ENCODE measurements at places on chromosomes 4 and X.
A peak's percentile ranks its signal among the peaks of the same experiment; 100 is the strongest.

DNA sequence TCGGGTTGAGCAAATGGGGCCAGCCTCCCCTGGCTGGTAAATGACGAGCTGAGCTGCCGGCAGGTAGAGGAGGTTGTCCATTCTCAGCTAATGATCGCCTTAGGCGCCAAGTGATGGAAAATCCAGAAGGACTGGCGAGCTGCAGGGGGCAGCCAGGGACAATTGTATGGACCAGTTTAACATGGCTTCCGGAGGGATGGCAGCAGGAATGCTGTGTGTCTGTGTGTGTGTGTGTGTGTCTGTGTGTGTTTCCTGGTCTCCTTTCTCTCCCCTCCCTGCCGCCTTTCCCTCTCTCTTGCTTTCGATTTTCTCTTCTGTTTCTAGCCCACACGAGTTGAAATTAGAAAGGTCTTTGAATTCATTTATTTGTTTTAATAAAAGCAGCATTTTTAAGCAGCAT, 45.2 kb upstream of the BCOR start:
- no peak for DNase-seq

GRCh38 chrX:153688911-153689590, 1.3 kb downstream of the SLC6A8 start:
- DNase-seq = peak; percentile 21

DNA sequence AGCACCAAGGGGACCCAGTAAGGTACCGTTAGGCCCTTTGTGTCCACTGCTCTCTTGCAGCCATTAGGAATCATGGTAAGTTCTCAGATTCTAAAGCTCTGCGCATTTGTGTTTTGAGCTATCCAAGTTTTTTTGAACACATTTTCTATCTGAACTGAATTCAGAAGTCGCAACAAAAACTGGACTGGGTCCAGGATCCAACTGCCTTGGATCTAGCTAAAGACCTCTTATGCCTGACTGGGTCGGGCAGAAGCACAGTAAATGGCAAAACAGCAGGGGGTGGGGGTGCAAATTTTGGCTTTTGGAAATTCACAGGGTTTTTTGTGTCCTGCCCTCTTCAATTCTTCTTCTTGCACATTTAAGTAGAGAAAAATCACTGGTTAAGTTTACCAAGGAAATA, 30.0 kb downstream of the RCHY1 start:
- no peak for DNase-seq

- peak; percentile 66 for DNase-seq
Observed at GRCh38 chr4:80173401-80173800, 23.9 kb upstream of the PRDM8 start.

- DNase-seq = no peak
Observed at GRCh38 chrX:132034648-132035047, 11.5 kb downstream of the STK26 start.

GRCh38 chr4:98284640-98285046, 23.5 kb downstream of the RAP1GDS1 start:
- DNase-seq = no peak

- no peak for DNase-seq
Observed at GRCh38 chr4:143260750-143261149, 75.9 kb upstream of the GAB1 start.

GRCh38 chrX:24498975-24499374, 33.9 kb downstream of the PDK3 start:
- DNase-seq = no peak

DNA sequence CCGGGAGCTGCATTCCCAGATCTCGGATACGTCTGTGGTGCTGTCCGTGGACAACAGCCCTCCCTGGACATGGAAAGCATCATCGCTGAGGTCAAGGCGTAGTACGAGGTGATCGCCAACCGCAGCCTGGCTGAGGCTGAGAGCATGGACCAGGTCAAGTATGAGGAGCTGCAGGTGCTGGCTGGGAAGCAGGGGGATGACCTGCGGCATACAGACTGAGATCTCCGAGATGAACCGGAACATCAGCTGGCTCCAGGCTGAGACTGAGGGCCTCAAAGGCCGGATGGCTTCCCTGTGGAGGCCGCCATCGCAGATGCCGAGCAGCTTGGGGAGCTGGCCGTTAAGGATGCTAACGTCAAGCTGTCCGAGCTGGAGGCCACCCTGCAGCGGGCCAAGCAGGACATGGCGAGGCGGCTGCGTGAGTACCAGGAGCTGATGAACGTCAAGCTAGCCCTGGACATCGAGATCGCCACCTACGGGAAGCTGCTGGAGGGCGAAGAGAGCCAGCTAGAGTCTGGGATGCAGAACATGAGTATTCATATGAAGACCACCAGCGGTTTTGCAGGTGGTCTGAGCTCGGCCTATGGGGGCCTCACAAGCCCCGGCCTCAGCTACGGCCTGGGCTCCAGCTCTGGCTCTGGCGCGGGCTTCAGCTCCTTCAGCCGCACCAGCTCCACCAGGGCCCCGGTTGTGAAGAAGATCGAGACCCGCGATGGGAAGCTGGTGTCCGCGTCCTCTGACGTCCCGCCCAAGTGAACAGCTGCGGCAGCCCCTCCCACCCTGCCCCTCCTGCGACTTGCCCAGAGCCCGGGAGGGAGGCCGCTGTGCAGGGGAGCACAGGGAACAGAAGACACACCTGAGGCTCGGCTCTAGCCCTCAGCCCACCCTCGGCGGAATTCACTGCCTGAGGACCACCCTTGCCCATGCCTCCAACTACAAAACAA, 29.4 kb upstream of the GABRA3 start:
- DNase-seq = no peak

- DNase-seq = no peak
Observed at GRCh38 chr4:38154681-38155588, 194.7 kb downstream of the PTTG2 start.

DNA sequence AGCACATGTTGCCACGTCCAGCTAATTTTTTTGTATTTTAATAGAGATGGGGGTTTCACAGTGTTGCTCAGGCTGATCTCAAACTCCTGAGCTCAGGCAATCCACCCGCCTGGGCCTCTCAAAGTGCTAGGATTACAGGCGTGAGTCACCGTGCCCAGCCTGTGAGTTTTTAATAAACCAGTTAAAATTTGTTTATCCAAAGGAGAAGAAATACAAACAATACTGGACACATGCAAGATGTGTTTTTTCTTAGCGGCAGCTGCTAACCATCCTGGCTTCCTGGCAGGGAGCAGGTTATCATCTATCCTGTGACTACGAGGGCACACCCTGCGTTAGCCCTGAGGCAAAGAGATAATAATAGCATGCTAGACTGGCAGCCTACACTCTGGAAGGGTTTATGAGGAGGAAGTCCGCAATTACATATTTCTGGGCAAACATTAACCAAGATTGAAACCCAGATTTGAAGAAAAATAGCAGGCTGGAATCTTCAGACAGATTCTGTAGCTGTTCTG, 191.4 kb downstream of the SPRY1 start:
- peak; percentile 79 for DNase-seq

DNA sequence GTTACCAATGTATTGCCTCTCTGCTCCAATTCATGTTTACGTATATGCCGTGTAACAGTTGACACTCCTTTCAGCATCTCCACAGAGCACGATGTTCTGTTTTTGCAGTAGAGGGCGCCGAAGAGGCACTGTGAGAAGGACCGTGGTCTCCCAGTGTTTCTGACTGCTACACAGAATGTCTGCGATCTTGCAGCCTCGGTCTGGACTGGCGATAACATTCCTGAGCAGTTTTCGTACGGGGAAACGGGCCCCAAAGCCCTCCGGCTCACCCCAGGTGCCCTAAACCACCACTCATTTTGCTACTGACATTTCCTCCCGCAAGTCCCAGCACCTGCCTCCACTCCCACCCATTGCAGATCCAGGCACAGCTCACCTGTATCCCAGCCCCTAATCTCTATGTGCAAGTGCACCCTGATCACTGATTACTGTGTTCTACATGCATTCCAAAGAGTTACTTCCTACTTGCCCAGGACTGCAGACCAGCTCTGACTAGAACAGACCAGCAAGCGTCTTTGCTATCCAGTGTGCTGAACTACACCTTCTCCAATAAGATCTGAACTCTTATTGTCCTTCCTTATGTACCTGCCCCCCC, 12.4 kb upstream of the NFXL1 start:
- peak; percentile 59 for DNase-seq

DNA sequence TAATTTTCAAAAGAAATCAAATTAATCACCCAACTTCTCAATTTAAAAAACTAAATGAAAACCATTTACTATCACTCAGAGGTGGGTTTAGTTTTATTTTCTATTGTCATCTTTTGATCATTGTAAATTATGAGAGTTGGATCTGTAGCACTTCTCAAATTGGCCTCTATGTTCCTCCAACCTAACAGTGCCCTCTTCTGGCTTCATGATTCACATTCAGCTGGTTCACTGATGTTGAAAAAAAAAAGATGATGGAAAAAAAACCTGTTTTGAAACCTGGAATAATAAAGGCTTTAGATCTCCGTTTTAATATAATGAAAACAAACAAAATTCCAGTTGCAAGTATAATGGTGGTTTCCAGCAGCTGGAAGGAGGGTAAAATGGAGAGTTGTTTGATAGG, 2.4 kb upstream of the NBDY start:
- peak; percentile 35 for DNase-seq

- no peak for DNase-seq
Observed at GRCh38 chr4:48668254-48669017, 111.6 kb downstream of the FRYL start.

- no peak for DNase-seq
Observed at GRCh38 chr4:15901998-15902397, 36.5 kb downstream of the FGFBP1 start.

- no peak for DNase-seq
Observed at GRCh38 chr4:123443401-123444289, 47.0 kb downstream of the SPRY1 start.

GRCh38 chr4:168741281-168742173, 244.7 kb downstream of the PALLD start:
- no peak for DNase-seq

DNA sequence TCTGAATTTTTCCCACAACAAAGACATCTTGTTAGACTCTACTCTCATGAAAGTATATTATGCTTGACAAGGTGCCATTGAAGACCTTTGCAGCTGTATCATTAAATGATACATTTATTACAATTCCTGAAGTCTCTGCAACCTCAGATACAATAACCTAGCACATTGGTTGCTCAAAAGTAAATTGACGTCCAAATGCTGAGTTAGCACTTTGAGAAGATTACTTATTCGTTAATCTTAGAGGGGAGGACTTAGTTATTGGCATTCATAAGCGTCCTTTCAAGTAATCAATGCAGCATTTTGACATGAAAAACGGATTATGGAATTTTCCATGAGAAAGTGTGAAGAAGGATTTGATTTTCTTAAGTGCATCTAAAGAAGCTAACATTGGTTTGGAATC, 151.6 kb downstream of the ARSF start:
- no peak for DNase-seq

GRCh38 chrX:41090568-41091238, 5.5 kb downstream of the USP9X start:
- no peak for DNase-seq

GRCh38 chrX:46957297-46957696, 45.1 kb downstream of the JADE3 start:
- no peak for DNase-seq

- peak; percentile 3 for DNase-seq
Observed at GRCh38 chr4:145177906-145178538, 2.4 kb downstream of the OTUD4 start.

DNA sequence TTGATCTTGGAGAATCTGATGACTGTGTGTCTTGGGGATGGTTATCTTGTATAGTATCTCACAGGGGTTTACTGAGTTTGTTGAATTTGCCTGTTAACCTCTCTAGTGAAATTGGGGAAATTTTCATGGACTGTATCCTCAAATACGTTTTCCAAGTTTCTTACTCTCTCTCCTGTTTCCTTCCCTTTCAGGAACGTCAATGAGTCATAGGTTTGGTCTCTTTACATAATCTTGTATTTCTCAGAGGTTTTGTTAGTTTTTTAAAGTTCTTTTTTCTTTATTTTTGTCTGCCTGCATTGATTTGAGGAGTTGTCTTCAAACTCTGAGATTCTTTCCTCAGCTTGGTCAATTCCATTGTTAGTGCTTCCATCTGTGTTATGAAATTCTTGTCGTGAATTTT, 227.7 kb upstream of the GPRIN3 start:
- no peak for DNase-seq

- no peak for DNase-seq
Observed at GRCh38 chrX:12002876-12003275, 135.4 kb upstream of the FRMPD4 start.

DNA sequence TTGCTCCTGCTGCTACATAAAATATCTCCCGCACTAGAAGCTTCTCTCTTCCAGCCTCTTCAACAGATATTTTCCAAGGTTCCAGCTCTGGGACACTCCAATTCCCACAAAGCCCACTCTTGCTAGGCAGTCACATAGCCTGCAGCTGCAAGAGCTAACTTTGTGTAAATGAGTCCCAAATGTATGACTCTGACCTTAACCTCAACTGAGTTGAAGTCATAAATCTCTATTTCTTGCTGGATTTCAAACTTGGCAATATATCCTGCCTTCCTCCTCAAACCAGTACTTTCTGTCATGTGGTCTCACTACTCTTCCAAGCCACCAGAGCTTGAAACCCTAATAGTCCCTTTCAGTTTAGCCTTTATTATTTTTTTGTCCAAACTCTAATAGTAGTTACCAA, 315.4 kb upstream of the GRIA3 start:
- DNase-seq = no peak

DNA sequence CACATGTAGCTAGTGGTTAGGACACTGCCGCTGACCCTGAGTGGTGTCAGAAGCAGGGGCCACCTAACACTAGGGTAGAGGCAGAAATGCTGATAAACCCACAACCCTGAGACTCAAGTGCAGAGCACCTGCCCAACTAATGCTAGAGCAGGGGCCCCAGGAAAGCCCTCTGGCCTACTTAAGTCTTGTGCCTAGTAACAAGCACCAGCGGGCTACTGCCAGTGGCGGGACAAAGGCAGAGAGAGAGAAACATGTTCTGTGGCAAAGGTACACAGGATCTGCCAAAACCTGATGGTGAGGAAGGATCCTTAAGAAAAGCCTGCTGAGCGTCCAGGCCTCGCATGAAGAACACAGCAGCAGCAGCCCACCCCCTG, 172.4 kb downstream of the PRDM5 start:
- DNase-seq = no peak

DNA sequence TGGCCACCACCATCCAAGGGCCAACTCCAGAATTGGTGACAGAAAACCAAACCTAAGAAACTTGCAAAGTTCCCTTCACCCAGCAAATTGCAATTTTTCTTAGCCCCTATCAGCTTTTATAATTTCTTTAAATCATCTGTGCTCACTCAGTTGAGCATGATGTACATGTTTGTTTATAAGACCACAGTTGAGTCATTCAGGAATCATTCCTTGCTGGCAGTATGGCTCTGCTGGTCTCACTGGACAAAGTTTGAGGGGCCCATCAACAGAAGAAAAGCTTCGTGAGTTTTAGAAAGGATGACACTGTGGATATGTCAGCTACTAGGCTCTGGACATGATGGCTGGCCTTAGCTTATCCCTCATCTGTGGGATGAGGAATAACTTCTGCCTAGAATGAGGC, 4.0 kb downstream of the TRPC5 start:
- DNase-seq = no peak

GRCh38 chr4:168724686-168725411, 228.0 kb downstream of the PALLD start:
- no peak for DNase-seq
